ENCODE measurements at places on chromosomes 6 and 20.

DNA sequence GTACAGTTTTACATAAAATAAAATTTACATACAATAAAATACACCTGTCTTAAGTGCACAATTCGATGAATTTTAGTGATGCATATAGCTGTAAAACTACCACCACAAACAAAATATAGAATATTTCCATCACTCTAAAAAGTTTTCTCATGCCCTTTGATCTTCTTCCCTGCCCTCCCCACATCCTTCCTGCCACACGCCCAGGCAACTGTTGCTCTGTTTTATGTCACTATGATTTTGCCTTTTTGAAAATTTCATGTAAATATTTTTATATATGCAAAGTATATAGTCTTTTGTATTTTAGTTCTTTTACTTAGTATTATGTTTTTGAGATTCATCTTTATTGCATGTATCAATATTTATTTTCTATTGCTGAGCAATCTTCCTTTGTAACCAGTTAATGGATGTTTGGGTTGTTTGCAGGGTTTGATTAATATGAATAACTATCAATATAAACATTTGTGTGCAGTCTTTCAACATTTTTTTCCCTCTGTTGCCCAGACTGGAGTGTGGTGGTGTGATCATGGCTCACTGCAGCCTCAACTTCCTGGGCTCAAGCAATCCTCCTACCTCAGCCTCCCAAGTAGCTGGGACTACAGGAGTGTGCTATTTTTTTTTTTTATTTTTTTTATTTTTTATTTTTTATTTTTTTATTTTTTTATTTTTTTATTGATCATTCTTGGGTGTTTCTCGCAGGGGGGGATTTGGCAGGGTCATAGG is 23.8 kb upstream of the SAMHD1 start:
- DNase-seq, result no peak

DNA sequence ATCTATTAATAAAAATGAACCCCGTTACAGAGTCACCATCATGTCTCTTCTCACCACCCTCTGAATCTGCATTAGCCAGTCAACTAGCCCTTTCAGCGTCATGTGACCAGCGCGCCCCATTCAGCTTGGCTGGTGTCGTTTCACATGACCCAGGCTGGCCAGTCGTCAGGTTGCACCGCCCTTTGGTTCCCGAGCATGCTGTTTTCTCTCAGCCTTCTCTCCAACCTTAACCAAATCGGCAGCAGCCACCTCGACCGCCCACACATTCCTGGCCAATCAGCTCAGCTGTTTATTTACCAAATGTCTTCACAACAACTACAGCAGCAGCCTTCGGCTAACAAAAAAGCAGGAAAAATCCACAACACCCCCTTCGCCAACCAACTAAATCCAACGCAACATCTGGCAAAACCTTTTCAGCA is 5.6 kb downstream of the SRSF3 start:
- peak; percentile 42 for DNase-seq

DNA sequence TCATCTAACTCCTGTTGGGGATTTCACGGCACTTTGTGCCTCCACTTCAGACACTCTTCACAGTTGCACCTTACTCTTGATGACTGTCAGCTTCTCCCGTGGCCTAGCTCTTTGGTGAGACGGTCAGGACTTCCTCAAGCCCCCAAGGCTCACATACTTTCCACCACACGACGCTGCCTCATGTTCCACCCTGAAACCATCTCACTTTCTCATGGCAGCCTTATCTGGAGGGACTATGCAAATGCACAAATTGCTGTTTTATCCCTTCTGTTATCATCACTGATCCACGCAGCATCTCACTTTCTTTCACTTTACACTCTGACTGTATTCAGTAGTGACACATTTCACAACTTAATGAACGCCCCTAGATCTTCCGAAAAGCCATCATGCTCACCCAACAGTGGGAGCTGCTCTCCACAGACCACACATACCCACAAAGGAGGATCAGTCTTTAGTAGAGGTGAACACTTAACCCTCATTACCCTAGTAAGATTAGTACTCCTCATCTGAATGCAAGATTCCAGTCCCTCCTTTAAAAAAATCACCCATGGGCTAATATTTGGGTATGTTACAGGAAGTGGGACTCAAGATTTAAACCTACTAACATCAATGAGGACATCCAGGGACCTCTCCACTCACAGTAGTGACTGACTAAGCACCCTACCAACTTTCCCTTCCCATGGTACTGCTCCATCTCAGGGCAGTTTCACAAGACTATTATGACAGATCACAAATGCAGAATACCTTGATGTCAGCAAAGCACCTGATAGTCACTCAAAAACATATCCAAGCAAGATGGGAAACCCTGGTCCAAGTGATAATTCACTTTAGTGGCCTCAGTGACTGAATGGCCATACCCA is 35.4 kb downstream of the FYN start:
- no peak for DNase-seq

GRCh38 chr6:15268137-15268908 is 22.5 kb downstream of the JARID2 start:
- DNase-seq, result no peak

DNA sequence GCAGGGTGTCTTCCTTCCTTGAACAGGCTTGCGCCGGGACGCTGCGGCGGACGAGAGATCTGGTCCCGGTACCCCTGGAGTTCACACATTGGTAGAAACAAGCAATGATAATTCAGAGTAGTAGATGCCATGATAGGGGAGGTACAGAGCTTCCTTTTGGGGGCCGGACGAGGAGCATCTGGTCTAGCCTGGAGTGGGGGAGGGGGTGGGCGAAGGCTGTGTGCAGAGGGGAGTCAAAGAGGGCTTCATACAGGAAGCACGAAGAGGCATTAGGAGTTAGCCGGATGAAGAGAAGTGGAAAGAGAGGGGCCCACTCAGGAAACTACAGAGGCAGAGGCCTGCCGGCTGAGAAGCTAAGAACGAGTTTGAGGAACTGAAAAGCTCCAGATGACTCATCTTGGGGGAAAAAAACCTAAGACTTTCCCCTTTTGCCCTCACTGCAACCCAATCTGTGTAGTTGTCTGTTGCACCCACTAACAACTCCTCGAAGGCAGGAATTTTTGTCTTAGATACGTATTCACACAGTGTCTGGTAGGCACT is 611 bp downstream of the CNPY3 start:
- peak; percentile 95 for DNase-seq

- DNase-seq, result no peak
These were observed 35.5 kb upstream of the FOXC1 start for GRCh38 chr6:1574083-1574761.

Data from NB4 (cell line).